OCI-LY7 (cell line): ENCODE measurements at places on chromosomes 13 and 19. TPM values are rescaled to one million over a fixed set of nuclear protein-coding genes. Genes with fewer than 3 reads are reported as not detected.

DNA sequence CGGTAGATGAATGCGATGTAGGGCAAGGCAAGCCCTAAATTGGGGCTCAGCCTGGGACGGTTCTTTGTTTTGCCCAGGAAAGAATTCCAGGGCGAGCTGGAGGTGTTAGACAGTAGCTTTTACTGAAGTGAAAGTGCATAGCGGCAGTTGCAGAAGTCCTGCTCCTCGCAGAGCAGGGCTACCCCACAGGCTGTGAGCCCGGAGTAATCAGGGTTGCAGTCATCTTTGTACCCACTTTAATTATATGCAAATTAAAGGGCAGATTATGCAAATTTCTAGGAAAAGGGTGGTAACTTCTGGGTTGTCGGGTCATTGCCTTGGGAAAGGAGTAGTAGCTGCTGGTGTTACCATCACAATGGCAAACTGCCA, 30.5 kb downstream of the VAV1 start:
- peak; percentile 64 for DNase-seq

DNA sequence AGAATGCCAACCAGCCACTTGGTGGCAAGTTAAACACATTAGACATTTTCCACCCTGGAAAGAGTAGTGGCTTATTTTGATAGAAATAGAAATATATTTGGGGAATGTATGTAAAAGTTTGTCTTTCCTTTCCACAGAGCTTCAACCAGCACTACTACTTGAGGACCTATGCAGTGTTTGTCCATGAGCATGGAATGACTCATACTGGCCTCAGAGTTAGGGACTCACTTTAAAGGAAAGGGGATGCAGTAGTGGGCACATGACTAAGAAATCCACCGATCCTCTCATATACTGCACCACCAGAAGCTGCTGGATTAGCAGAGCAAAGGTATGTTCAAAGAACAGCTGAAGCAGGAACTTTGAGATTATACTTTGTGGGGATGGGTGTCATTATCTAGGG, 62.6 kb downstream of the LACC1 start:
- DNase-seq = no peak

DNA sequence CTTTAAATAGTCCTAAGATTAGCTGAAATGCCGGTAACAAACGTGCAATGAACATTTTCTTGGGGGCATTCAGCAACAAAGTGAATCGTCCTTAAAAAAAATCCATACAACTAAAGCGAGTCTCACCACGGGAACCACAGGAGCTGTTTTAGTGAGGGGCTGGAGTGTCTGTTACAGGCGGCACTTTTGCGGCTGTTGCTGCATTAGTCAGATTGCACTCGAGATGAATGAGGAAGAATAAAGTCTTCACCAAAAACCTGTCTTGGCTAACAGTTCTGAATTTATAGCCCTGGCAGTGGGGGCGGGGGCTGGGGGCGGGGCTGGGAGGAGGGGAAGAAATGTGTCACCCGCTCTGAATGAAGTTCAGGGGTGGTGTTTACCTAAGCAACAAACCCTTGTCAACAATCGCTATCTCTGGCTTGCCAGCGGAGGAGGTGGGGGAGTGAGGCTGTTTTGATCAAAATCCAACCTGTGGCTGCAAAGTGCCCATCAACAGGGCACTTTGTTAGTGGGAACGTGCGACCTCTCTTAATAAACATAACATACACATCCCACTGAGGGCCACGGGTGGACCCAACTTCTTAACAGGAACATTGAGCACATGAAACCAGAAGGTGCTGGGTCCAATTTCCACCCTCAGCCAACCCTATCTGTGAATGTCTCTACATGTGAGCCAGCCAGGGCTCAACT, 44.5 kb downstream of the RFX2 start:
- no peak for DNase-seq

GRCh38 chr13:27830010-27830409, 37.7 kb downstream of the GSX1 start:
- peak; percentile 63 for DNase-seq

GRCh38 chr19:38817081-38817480, 4.3 kb upstream of the LGALS4 start:
- no peak for DNase-seq

GRCh38 chr19:2051773-2052704, 995 bp upstream of the MKNK2 start:
- peak; percentile 63 for DNase-seq

The ZNF865 gene
- 11.3 and 13.0 TPM in 2 replicates for total RNA-seq

The CEACAM8 gene
- not detected in 2 replicates for total RNA-seq

The ZNF14 gene
- 7.0 and 8.4 TPM in 2 replicates for total RNA-seq
